ENCODE measurements at places on chromosomes 12 and 14.

DNA sequence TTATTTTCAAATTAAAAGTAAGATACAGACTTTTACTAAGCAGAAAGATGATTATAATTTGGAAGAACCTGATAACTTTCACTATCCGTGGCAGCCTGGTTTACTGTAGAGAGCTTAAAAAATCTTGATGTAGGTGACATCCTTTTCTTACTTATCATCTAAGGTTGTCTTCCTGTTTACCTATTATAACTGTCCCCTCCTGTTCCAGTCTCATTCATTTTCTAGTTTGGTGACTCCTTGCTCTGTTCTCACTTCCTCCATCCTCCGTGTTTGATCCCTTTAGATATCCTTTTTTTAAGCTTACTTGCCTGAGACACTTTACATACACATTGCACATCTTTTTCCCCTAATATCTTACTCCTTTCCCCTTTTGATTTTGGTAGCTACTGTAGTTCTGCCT is 27.5 kb downstream of the CCDC91 start:
- no peak for DNase-seq

DNA sequence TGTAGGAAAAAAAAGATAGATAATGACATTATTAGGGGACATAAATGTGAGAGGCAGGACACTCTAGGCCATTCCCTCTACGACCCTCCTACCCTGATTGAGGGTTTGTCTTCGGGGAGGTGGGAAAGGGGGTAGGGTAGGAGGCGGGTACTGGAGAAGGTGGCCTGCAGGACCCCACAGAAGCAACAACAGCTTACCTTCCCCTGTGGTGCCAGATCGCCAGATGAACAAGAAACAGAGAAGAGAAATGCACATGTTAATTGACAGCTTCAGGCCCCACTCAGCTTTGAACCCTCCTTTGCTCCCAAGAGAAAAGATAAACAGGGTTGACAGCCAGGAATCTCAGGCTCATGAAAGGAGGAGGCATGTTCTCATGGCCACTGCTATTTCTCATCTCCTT is 4.8 kb downstream of the PHB2 start:
- DNase-seq: no peak

DNA sequence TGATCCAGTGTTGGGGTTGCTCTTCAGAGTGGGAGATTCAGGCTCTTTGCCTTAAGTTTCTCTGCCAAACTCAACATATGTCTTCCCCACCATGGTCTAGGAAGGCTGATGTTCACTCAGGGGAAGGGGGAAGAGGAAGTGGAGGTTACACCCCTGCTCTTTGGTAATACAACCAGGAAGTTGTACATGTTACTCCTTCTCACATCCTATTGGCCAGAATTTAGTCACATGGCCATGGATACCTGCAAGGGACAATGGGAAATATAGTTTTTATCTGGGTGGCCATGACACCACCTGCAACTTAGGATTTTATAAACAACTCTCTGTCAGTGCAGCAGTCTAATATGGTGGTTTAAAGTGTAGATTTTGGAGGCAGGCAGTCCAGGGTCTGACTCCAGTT is 150.9 kb downstream of the TBX5 start:
- DNase-seq: no peak

DNA sequence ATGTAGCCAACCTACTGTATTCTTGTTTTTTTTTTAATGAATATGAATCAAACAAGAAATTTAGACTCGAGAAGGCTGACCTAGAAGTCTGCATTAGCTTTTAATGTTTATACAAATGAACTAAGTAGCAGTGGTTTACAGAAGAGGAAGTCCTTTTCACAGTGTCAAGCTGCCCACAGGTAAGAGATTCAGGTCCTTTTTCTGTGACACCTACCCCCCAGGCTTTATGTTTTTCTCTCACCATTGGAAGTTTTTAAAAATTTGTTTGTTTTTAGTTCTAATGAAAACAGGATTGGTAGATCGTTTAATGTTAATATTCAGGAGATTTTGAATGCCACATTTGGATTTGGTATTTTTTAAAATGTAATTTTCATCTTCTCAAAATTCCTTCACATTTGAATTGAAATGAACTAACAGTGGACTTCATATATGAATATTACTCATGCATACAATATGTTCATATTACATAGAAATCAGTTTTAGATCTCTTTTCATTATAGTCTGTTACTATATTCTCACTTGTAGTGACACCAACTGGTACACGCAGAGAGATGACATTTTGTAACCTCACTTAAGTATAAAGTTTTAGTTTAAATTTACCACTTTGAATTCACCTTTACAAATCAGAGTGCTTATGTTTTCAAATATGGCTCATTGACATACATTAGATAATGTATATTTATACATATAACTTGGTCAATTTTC is 29.7 kb downstream of the ATF7IP start:
- DNase-seq: no peak

DNA sequence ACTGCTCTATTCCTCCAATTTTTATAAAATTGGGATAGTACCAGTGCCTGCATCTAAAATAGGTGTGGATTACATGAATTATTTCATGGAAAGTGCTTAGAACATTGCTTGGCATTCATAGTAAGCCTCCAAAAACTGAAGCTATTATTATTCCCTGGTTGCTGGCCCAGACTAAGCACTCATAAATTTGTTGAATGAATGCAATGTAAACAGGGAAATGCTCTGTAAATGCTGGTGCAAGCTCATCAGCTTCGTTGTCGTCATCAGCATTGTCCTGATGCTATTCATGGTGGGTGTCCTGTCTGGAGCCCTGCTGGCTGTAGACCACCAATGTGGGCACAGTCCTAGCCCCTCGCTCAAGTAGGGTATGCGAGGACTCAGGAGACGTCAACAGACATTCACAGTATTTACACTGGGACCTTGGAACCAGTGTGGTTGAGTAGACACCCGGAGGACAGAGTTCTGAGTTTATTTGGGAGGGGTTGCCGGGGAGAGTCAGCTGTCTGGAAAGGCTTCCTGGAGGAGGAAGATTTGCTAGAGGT is 16.5 kb downstream of the BDKRB2 start:
- no peak for DNase-seq

DNA sequence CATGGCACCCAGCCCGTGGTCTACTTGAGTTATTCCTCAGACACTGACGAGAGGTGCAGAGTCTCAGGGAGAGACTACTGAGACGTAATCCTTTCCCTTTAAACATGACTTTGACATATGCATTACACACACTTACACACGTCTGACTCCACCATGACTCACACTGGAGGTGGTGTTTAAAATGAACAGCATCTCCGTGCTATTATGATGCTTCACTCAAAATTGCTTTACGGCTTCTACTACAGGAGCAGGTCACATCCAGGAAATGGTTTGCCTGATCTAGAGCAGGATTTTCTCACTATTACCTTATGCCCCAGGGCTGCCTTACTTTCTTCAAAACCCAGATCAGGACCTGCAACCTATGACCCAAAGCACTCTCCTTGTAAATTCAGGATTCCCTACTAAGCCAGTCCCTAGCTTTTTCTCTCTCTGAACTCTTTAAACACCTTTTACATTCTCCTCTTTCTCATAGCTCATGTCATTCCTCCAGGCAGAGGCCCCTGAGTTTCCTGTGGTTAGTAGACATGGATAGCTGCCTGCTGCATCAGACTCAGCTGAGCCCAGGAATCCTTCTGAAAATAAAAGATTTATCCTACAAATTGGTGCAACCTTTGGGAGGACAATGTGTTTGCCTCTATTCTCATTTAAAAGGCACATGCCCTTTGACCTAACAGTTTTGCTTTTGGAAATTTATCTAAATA is 31.2 kb downstream of the TMCC3 start:
- no peak for DNase-seq

DNA sequence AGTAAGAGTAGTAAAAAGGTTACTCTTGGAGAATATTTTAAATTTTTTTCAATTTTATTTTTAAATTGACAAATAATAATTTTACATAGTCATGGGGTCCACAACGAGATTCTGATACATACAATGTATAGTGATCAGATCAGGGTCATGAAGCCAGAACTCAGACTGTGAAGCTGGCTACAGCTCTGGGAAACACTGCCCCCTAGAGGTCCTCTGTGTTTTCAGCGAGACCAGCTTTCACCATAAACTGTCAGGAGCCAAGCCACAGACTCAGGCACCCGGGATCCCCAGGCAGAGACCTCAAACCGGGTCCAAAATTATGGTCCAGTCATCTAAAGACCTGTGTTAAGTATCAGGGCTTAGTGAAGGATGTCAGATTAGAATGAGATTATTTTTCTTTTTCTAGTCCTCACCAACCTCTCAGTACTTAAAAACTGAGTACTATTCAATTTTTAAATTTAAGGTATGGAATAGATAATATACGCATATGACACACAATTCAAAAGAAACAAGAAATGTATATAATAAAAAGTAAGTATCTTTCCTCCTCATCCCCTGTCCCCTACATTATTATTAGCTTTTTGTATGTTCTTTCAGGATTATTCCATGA is 397.1 kb downstream of the MDGA2 start:
- DNase-seq: peak; percentile 0

DNA sequence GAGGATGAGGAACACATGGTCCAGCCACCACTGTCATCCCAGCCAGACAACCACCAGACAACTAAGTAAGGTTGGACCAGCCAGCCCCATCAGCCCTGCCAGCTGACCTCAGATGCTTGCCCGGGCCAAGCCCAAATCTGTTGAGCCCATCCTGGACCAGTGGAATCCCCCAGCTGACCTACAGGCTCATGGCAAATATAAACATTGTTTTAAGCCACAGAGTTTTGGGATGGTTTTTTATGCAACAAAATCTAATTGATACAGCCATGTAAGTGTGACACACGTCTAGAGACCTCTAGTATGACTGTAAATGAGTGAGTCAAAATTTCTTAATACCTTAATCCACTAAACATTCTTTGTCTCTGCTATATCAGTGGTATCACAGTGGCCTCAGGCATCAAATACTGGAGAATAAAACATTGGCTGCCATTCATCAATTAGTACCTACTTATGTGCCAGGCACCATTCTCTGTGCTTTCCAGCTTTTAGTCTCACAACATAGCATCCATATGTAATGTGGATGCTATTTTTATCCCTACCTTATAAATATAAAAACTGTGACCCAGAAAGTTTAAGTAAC is 24.2 kb upstream of the NT5DC3 start:
- DNase-seq: no peak

GRCh38 chr12:100075598-100075997 is 67.1 kb downstream of the BLTP3B start:
- DNase-seq: no peak

- no peak for DNase-seq
Measured at GRCh38 chr14:55722054-55722453, 142.0 kb downstream of the KTN1 start.

DNA sequence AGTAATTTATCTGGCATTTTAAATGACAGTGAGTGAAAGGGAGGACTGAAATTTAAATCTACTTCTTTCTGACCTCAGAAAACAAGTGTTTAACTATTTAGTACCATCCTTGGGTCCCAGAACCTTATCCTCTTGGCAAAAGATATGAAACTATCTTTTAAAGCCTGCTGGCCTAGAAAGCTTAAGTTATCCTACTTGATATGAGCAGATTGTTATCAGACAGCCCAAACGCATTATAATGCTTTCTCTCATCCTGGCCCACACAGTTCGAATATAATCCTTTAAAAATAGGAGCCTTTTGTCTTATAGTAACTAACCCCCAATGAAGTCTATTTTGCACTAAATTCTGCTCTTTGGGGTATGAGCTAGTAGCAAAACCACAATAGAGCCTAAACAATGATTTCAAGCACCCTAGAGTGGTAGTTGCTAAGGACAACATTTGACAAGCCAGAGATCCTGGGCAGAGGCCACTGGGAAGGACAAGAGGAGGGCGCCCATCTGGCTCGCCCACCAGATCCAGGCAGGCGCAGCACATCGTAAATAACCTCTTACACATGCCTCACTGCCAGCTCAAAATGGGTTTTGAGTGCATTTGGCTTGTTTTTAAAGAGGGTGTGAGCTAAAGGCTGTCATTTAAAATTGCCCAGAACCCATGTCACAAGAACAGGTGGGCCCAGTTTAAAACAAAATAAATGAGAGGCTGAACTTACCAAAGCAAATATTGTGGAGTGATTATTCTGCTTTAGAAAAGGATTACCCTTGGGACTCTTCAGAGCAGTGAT is 37.7 kb upstream of the CRY1 start:
- no peak for DNase-seq

DNA sequence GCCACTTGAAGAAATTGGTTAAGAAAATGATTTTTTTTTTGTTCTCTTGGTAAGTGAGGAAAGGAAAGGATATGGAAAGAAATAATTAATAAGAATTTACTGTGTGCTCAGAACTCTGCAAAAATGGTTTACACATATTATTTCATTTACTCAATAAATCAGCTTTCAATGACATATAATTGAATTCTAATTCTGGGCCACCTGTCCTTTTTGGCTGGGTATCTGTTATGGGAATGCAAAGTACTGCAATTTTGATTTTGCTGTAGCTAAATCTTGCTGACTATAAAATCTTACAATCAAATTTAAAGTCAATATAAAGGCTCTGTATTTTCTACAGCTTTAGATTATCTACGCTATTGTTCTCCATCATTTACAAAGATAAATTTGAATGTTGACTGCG is 147.1 kb downstream of the GRIP1 start:
- no peak for DNase-seq

DNA sequence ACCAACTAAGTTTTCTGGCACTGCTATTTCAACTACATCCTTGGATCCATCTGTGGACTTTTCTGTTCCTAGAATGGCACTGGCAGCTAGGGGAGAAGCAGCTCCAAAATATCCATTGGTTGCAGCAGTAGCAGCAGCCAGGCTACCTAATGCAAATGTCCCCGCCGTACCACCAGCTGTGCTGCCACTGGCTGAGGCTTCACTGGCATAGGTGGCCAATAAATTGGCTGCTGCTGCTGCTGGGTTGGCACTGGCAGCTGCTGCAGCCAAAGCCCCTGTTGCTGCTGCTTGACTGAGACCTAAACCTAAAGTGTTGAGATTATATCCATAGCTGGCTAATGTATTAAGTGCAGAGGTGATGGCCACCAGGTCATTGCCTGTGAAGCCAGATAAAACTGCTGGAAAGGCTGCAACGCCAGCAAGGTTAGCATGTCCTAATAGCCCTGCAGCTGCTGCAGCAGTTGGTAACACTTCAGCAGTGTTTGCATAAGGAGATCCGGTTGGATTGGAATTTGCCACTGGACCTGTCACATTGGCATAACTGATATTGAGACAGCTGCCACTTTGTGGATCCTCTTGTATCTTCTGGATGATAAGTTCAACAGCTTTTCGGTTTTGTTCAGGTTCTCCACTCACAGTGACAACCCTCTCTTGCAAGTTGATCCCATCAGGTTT is 149.5 kb downstream of the NOVA1 start:
- no peak for DNase-seq

DNA sequence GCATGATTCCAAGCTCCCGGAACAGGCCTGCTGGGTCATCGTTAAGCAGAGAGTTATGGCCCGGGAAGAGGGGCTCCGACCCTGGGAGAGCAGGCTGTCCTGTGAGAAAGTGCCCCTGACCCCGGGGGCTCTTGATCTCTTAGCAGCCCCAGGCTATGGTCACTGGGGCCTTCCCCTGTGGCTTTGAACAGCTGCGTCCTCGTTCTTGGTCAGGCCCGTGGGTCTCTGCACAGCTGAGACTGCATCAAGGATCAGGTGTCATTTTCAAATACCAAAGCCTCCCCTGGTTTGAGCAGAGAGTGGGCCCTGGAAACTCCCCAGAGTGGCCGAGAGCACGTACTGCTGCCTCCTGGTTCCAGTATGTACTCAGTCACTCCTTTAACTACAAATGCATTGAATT is 114.8 kb downstream of the ESRRB start:
- no peak for DNase-seq

- no peak for DNase-seq
Measured at GRCh38 chr14:87141801-87142200, 851.2 kb downstream of the GALC start.
